ENCODE measurements at places on chromosomes 3 and 15. TPM values are rescaled to one million over a fixed set of nuclear protein-coding genes. Genes with fewer than 3 reads are reported as not detected.

- DNase-seq = no peak
Measured at GRCh38 chr3:151101270-151101969, 16.0 kb downstream of the MED12L start.

- no peak for DNase-seq
Measured at GRCh38 chr3:185402561-185402960, 39.6 kb downstream of the MAP3K13 start.

DNA sequence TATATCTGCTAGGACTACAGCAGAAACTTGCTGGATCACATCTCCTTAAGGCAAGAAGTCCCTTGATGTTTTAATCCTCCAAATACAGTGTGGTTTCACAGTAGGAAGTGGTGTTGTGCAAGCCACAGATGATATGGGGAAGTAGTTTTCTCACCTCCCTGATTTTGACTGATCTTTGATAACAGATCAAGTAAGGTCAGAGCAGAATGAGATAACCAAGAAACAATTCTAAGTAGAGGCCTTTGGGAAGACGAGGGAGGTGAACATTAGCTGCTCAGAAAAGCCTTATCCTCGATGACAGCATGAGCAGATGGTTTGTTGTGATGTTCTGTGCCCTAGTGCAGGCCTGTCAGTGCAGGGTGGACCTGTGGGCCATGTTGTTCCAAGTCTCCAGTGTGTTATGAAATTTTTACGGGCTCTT lies 61.3 kb downstream of the RIOX2 start:
- no peak for DNase-seq

DNA sequence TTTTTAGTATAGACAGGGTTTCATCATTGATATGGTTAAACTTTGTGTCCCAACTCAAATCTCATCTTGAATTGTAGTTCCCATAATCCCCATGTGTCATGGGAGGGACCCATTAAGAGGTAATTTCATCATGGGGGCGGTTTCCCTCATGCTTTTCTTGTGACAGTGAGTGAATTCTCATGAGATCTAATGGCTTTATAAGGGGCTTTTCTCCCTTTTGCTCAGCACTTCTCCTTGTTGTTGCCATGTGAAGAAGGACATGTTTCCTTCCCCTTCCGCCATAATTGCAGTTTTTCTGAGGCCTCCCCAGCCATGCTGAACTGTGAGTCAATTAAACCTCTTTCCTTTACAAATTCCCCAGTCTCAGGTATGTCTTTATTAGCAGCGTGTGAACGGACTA lies 20.2 kb upstream of the ZNF710 start:
- no peak for DNase-seq

GRCh38 chr15:89469426-89470096 lies 26.8 kb downstream of the RHCG start:
- no peak for DNase-seq

The GOLGA6L10 gene
- total RNA-seq = 1.6 TPM

The KLHDC8B gene
- total RNA-seq = 17.9 TPM

Data from osteocyte (in vitro differentiated cells).